ENCODE measurements at places on chromosomes 4 and X.

GRCh38 chr4:184417802-184418511, 56.4 kb downstream of the IRF2 start:
- no peaks in the 10 kb centered on the region for H3K4me1 ChIP-seq
- H3K4me3 ChIP-seq: no peak overlapping the region
- H3K27me3 ChIP-seq: no peaks in the 10 kb centered on the region
- no peak for DNase-seq

DNA sequence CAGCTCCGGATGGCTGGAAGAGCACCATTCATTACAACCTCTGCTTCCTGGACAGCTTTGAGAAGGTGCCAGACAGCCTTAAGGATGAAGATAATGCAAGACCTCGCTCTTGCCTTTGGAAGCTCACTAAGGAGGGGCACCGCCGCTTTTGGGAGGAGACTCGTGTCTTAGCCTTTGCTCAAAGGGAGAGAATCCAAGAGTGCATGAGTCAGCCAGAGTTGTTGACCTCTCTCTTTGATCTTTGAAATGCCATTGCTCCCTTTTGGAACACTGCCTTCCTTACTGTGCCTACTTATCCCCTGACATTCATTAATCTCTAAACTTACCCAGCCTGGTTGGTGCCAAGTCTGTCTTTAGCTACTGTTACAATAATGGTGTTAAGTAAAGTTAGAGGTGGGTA, 1.2 kb downstream of the FOXR2 start:
- H3K36me3 ChIP-seq: no peaks in the 10 kb centered on the region
- H3K27ac ChIP-seq: no peak overlapping the region
- no peak overlapping the region for H3K4me3 ChIP-seq
- DNase-seq: no peak
- no peaks in the 10 kb centered on the region for H3K27me3 ChIP-seq

- no peak for DNase-seq
- H3K27me3 ChIP-seq: no peaks in the 10 kb centered on the region
- no peak overlapping the region for H3K27ac ChIP-seq
Observed at GRCh38 chr4:124641715-124642381, 70.7 kb downstream of the ANKRD50 start.

GRCh38 chr4:25972366-25972765, 58.3 kb downstream of the SMIM20 start:
- no peak for DNase-seq
- H3K36me3 ChIP-seq: no peaks in the 10 kb centered on the region
- no peak overlapping the region for H3K27ac ChIP-seq

DNA sequence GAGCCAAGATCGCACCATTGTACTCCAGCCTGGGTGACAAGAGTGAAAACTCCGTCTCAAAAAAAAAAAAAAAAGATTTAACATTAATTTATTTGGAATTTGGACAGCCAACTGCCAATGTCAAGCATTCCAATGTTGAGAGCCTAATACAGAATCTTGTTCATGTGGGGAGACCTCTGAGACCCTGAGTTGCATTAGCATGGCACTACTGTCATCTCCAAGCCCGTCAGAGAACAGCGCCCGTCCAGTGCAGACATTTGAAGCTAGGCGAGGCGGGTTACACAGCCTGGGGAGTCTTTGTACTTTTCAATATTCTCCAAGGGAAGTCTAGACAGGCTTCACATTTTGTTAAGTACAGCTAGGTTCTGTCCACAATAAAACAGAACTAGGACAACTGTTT, 126.7 kb downstream of the CHRNA9 start:
- no peaks in the 10 kb centered on the region for H3K27me3 ChIP-seq
- H3K4me3 ChIP-seq: no peak overlapping the region
- no peak overlapping the region for H3K27ac ChIP-seq
- no peaks in the 10 kb centered on the region for H3K36me3 ChIP-seq
- H3K4me1 ChIP-seq: no peaks in the 10 kb centered on the region
- no peak for DNase-seq

- H3K27me3 ChIP-seq: no peaks in the 10 kb centered on the region
- H3K4me1 ChIP-seq: no peaks in the 10 kb centered on the region
- H3K27ac ChIP-seq: no peak overlapping the region
- DNase-seq: no peak
- no peak overlapping the region for H3K4me3 ChIP-seq
Observed at GRCh38 chr4:13329963-13330362, 154.2 kb downstream of the RAB28 start.

- no peaks in the 10 kb centered on the region for H3K4me1 ChIP-seq
- DNase-seq: no peak
- H3K27me3 ChIP-seq: no peaks in the 10 kb centered on the region
- no peak overlapping the region for H3K4me3 ChIP-seq
- no peaks in the 10 kb centered on the region for H3K36me3 ChIP-seq
Observed at GRCh38 chrX:12702509-12703091, 88.6 kb upstream of the PRPS2 start.

Measured in tibial nerve (tissue), 4 donors.